CD4-positive, alpha-beta T cell (primary cell): ENCODE measurements at places on chromosomes 7 and 10.

GRCh38 chr10:71191551-71192076 is 20.8 kb upstream of the UNC5B start:
- DNase-seq: no peak

GRCh38 chr10:28355376-28355775 is 52.5 kb upstream of the MPP7 start:
- DNase-seq: no peak

DNA sequence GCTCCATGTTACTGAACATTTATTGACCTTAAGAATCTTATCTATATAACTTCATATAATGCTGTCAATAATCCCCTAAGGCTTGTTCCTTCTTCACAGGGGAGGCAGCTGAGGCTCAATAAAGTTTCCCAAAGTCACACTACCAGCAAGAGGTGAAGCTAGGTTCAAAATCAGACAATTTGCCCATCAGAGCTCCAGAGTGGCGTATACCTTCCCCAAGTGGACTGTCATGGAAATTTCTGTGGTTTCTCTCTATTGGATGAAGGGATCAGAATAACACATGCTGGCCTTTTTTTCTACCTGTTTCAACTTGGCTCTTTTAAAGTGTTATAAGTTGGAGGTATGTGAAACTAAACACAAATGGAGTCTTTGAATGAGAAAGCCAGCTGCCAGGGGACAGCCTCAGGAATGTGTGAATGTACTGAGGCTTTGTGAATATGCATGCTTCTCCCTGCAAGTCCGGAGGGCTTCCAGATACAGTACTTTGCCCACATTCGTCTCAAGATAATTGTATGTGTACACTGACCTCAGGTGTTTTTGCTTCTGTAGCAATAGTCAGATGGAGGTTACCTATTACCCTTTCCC is 656.3 kb upstream of the CELF2 start:
- no peak for DNase-seq

DNA sequence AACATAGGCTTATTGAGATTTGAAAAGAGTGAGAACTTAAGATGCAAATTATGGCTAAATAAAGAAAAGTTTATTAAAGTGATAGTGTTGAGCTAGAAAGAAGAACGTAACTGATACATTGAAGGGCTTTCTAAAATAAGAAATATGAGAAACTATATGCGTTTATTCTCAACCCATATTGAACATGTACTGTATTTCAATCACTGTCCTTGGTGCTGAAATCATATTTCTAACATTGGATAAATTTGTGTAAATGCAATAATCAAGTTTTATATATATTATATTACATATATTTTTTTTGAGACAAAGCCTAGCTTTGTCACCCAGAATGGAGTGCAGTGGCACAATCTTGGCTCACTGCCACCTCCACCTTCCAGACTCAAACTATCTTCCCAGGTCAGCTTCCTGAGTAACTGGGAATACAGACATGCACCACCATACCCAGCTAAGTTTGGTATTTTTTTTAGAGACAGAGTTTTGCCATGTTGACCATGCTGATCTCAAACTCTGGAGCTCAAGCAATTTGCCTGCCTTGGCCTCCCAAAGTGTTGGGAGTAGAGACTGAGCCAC is 1065.8 kb downstream of the REEP3 start:
- DNase-seq: no peak

DNA sequence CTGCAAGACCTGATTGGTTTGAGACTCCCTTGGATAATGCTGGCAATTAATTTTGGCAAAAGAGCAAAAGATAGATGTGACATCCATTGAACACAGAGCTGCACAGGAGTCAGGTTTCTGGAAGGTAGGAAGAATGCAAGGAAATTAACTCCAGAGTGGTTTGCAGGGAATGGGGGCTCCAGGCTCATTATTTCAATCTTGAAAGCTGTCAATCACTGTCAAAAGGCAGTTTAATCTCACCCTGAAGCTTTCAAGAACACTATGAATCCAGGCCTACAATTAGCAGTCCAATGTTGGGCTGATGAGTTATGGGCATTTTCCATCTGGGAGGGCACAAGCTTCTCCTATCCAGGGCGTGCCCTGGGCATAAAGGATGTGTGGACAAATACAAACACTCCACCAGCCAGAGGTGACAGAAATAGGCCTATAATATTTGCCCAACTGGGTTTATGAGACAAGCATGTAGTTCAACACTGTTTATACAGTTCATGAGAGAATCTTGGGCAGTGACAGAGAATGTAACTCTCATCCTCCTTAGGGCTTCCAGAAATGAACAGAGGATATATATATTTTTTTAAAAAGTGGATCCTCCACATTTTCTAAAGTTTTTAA is 80.5 kb downstream of the KCNMA1 start:
- no peak for DNase-seq

GRCh38 chr10:126504063-126504760 is 115.9 kb upstream of the ADAM12 start:
- no peak for DNase-seq

- no peak for DNase-seq
Observed at GRCh38 chr7:107998660-107999480, 4.1 kb downstream of the LAMB1 start.

DNA sequence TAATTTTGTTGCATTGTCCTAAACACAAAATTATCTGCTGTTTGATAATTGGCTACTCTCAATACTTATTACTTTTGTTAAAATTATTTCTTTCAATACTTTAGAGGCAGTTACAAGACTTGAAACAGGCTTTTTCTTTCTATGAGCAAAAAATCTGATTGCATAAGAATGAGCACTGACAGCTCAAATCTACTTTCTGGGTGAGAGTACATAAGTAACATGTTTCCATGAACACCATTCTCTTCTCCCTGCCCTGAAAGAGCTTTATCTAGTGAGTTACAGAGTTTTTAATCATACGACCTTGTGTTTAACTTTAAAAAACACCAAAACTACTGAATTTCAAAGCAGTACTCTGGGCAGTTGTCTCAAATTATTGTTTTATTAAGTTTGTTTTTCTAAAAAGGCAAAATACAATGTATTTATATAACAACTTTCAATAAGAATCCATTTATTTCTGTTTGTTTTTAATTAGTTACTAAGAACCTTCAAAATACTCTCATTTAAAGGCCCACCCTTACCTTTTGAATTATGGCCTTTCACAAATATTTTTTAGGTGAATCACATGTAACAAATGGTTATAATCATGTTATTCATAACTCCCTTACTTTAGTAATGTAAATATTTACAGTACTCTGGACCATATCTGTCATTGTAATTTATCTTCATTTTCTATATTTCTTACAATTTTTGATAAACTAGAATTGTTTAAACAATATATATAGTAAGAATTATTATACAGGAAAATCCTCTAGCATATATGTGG is 23.0 kb upstream of the TFAM start:
- DNase-seq: no peak

DNA sequence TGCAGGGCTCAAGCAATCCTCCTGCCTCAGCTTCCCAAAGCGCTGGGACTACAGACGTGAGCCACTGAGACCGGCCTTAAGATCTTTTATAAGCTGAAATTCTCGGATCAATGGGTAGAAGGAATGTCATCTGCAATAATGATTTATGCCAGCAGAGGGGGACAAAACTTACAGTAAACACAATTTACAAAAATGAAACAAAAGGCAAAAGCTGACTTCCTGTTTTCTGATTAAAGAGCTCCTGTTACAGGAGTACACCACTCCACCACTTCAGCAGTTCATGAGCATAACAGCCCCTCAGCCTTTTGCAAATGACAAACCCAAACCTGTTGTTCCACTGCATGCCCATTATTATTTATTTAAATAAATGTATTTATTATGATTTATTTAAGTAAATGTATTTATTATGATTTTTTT is 88.5 kb upstream of the ATP6V0A4 start:
- peak; percentile 13 for DNase-seq

GRCh38 chr10:7817984-7818294 is 366 bp upstream of the TAF3 start:
- DNase-seq: no peak

GRCh38 chr10:48490946-48491345 is 113.9 kb downstream of the ARHGAP22 start:
- no peak for DNase-seq

DNA sequence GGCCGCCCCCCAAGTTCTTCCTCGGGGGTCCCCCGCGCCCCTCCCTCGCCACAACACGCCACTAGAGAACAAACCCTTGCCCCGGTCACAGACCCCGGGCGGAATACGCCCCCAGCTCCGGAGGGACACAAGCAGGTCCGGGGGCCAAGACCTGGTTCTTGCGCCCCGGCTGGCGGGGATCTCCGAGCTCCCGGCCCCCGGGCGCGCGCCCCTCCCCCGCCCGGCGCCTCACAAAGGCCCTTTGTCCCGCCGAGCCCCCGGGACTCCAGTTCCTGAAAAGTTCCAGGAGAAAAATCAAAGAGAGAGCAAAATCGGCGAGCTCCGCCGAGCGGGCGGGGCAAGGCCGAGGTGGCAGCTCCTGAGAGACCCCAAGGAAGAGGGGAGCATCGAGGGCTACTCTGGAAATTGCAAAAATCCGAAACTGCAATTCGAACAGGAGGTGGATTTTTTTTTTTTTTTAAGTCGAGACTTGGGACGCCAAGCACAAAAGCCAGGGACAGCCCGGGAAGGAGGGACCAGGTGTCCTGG is 4.0 kb downstream of the TNRC18 start:
- DNase-seq: no peak

GRCh38 chr10:58400609-58401008 is 15.4 kb downstream of the TFAM start:
- DNase-seq: no peak

DNA sequence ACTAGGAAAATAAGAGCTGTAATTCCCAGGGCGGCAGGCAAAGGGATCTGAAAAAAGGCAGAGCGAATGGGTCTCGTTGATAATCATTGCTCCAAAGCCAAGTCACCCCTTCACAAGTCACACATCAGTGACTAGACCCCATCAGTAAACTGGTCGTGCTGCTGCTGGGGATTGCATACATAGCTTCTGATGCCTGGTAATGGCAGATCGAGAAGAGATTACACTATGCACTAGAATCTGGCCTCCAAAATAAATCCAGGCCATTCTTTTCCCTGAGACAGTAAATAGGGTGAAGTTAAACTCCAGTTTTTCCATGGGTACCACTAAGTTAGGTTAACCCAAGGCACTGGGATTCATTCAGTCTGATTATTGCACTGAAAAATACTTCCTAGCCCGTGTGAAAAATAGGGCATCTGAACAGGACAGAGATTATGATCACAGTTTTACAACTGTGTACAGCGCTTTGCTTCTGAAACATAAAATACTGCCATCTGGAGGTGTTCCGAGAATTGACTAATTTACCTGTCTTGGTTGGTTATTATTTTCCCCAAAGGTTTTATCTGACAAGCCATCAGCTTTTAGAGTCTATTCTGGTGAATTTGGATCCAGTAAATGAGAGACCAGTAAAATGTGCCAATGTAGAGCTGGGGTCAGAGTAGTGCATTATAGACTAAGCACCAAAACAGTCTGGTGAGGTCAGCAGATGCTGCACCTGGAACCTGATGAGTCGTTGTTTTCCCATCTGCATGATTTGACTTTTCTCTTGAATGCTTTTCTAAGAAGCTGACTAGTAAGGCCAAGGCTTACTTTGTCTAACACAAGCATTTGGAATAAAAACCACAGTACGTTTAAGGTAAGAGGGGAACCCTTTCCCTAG is 82.9 kb upstream of the AFAP1L2 start:
- no peak for DNase-seq

- no peak for DNase-seq
Observed at GRCh38 chr7:28246921-28247461, 66.4 kb upstream of the JAZF1 start.

DNA sequence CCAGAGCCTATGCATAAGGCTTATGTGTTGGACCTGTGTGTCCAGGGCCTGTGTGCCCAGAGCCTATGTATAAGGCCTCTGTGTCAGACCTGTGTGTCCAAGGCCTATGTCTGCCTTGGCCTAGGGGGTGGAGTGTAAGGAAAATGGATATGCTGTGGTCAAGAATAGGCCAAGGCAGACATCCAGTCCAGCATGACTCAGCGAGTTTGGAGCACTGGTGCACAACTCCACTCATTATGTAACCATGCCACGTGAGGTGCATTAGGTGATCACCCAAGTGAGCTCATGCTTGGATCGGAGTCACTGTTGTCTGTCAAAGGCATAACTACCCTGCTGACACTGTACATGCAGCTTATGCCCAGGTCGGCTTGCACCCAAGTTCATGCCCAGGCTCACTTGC is 238.9 kb downstream of the CACNA2D1 start:
- no peak for DNase-seq

DNA sequence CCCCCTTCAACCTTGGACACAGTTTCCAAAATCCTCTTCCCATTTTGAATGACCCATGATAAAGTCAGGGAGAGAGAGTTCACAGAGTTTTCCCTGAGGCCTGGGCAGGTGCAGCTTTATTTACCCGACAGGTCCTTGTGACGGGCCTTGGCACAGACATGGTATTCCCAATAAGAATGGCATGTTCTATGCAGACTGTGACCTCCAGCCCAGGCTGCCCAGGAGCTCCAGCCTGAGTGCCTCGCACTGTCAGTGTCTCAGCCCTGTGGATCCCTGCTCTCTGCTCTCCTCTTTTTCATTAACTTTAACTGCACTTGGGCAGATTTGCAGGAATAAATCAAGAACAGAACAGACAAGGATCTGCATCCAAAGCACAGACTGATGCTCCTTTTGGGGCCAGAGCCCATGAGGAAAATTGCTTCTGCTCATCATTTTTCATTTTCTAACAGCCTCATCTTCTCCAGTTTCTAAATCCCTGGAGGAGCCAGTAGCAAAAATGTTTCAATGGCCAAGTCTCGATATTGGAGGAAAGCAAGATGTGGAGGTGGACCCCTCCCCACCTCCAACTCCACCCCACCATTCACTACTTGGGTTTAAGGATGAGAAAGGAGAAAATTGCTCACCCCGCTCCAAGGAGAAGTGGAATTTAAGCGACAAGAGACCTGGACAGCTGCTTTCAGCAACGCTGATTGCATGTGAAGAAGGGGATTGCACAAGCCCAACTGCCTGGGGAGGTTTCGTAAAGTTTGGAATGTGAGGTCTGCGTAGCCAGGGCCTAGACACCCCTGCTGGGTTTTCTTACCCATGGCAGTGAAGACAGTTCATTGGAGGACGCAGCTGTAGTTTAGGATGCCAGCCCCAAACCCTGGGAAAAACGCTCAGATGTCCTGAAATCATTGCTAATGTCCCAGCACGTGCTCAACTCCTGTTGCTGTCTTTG is 225.9 kb downstream of the WDR11 start:
- DNase-seq: no peak

DNA sequence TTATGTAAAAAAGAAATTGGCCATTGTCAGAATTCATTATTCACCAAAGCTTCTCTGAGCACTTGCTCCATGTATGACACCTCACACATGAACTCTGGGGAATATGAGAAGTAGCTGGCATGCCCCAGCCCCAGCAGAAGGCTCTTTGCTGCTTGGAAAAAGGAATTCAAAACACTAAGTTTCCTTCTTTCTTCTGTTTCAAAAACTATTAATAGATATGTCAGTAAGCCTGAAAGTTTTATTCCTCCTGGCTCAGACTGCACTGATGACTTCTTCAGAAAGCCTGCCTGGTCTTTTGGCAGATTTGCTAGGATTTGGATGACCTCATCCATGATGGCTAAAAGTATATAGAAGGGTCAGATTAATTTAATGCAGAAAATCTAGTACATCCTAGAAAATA is 511.0 kb downstream of the GFRA1 start:
- no peak for DNase-seq
